ENCODE measurements at places on chromosomes 11 and 22.

DNA sequence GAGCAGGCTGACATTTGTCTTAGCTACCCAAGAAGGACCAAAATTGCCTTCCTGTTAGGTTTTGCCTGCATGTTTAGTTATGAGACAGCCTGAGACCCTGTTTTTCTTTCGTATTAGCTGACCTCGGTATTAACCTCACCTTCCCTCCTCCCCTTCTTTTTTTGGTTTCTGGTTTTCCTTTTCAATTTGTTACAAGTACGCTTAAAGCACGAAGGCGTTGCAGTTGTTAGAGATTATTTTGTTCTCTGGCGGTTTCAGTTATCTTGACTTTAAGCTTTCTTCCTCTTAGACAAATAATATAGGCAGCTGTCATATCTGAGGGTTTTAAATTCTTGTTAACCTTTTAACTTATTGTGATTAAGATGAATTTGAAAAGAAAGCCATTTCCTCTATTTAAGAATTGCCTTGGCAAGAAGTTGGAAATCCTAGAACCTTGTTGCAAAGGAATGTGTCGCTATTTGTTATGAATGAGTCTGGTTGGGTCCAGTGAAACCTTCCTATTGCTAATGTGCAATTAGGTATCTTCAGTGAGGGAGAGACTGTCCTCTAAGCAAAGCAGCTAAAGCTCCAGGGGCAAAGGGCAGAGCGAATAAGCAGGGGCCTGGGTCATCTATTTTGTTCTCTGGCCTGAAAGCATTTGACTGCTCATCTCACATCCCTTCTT, 45.7 kb downstream of the PACS1 start:
- H3K36me3 ChIP-seq, result no peaks in the 10 kb centered on the region
- peaks cover 9% of the 10 kb centered on the region for H3K4me1 ChIP-seq
- H3K4me3 ChIP-seq, result no peak overlapping the region
- no peak overlapping the region for H3K27ac ChIP-seq

- no peaks in the 10 kb centered on the region for H3K4me1 ChIP-seq
- no peak for DNase-seq
- H3K27ac ChIP-seq, result no peak overlapping the region
- no peaks in the 10 kb centered on the region for H3K36me3 ChIP-seq
Observed at GRCh38 chr11:63445720-63446119, 45.2 kb downstream of the PLAAT5 start.

- H3K27ac ChIP-seq, result no peak overlapping the region
- peaks cover 28% of the 10 kb centered on the region for H3K4me1 ChIP-seq
Observed at GRCh38 chr11:112615238-112615637, 346.0 kb upstream of the NCAM1 start.

DNA sequence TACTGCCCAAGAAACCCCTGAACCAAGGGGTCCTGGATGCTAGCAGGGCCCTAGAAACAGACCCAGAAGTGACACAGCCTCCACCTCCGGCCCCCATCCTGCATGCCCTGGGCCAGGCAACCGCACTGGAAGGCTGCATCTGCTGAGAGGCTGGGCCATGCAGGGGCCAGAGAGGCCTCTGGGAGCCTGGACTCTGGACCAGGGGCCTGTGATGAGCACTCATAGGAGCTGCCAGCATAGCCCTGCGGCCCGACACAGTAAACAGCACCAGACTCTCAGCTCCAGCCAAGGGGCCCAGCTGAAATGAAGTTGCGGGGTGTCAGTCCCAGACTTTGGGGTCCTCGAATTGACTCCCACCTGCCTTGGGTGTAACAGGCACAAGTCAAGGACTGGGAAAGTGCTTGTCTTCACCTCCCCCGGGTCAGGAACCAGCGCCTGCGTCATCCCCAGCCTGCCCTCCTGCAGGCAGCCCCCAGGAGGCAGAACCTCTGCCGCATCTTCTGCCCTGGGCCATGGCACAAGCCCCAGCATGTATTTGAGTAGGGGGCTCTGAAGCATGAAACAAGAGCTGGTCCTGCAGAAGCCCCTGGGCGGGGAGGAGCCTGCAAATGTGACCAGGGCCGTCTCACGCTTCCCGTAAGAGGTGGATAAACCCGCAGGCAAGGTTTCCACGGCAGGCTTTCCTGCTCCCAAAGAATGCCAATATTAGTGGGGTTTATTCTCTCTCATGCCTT, 25.2 kb upstream of the CCND1 start:
- no peak overlapping the region for H3K4me3 ChIP-seq
- H3K27ac ChIP-seq, result no peak overlapping the region
- H3K27me3 ChIP-seq, result no peaks in the 10 kb centered on the region
- peaks cover 9% of the 10 kb centered on the region for H3K4me1 ChIP-seq
- no peak for DNase-seq

DNA sequence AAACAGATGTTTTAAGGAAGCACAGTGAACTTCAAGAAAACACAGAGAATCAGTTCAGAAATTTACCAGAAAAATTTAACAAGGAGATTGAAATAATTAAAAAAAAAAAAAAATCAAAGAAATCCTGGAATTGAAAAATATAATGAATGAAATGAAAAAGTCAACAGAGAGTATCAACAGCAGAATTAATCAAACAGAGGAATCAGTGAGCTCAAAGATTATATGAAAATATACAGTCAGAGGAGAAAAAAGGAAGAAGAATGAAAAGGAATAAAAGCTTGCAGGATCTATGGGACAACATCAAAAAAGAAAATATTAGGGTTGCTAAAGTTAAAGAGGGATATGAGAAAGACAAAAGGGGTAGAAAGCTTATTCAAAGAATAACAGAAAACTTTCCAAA, 82.3 kb downstream of the XRRA1 start:
- no peak overlapping the region for H3K27ac ChIP-seq
- no peaks in the 10 kb centered on the region for H3K4me1 ChIP-seq
- no peak for DNase-seq

DNA sequence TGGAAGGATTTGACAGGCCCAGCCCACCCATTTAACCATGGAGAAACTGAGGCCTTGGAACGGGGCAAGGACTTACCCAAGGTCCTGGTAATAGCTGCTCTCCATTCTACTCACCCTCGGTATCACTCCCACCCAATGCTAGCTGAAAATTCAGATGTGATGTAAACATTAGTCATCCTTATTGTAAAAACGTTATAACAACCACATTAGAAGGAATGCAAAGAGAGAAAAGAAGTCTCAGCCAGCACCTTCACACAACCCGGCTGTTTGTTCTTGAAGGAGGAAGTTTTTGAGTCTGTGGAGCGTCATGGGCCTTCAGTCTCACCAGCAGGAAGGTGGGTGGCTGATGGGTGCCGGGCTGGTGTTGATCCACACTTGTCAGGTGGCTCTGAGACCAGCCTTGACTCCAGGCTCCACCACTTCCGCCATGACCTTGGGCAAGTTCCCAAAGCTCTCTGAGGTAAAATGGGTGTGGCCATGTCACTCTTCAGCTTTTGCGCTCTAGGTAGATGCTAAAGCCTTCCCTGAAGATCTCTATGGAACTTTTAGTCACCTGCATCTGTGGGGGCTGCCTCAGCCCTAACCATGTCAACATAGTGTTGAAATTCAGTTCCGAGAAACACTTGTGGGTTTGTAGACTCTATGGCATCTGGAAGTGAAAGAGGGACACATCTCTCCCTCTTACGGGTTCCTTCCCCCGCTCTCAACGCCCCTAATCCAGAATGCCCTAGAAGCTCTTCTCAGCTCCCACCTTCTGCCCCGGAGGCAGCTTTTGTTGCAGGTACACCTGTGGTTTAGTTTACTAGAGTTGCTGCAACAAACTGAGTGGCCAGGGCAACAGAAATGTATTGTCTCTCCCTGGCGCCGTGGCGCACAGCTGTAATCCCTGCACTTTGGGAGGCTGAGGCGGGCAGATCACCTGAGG, 14.8 kb downstream of the CD6 start:
- DNase-seq, result no peak
- H3K4me3 ChIP-seq, result no peak overlapping the region
- no peaks in the 10 kb centered on the region for H3K4me1 ChIP-seq

- no peaks in the 10 kb centered on the region for H3K27me3 ChIP-seq
- H3K4me1 ChIP-seq, result peaks cover 1% of the 10 kb centered on the region
- H3K36me3 ChIP-seq, result peaks cover 3% of the 10 kb centered on the region
- no peak overlapping the region for H3K4me3 ChIP-seq
- no peak for DNase-seq
Observed at GRCh38 chr11:12502046-12502445, 124.7 kb downstream of the PARVA start.

DNA sequence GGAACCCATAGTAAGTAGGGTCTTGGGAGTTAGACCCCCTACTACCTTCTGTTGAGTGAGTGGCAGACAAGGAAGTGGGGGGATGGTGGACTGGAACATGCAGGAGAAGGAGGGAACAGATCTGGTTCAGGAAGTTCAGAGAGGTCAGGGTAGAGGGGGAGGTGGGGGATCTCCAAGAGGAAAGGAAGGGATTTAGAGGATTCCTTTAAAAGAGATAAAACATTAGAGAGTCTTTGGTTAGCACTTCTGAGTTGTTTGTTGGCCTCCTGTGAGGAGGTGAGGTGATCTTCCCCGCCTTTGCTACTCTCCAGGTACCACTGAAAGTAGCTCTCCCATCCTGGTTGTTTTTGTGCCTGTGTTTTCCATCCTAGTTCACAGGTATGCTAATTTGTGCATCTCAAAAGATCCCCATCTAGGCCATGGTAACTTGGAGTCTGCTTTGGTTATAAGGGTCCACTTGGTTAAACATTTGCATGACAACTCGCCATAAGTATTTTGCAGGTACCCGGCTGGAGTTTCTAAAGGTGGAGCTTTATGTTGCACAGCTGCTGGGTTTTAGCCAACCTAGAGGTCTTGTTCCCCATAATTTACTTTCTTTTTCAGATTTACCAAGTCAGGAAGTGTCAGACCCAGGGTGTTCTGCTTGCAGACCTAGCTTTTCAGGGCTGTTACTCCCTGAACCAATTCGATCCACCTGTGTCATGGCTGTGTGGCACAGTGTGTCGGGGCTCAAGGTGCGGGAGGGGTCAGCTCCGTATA, 79.3 kb upstream of the SORL1 start:
- no peak overlapping the region for H3K27ac ChIP-seq
- H3K36me3 ChIP-seq, result no peaks in the 10 kb centered on the region
- H3K4me3 ChIP-seq, result no peak overlapping the region
- H3K4me1 ChIP-seq, result no peaks in the 10 kb centered on the region
- H3K27me3 ChIP-seq, result no peaks in the 10 kb centered on the region
- DNase-seq, result no peak

- H3K27ac ChIP-seq, result peak overlapping the region; percentile 89
- H3K36me3 ChIP-seq, result peaks cover 28% of the 10 kb centered on the region
- H3K4me3 ChIP-seq, result peak overlapping the region; percentile 97
- H3K4me1 ChIP-seq, result peaks cover 48% of the 10 kb centered on the region
- no peak for DNase-seq
Observed at GRCh38 chr11:45918331-45918941, 759 bp upstream of the PEX16 start.

- no peaks in the 10 kb centered on the region for H3K4me1 ChIP-seq
- H3K36me3 ChIP-seq, result no peaks in the 10 kb centered on the region
- H3K27ac ChIP-seq, result no peak overlapping the region
Observed at GRCh38 chr11:85699957-85700741, 14.2 kb upstream of the CCDC89 start.

- H3K4me3 ChIP-seq, result no peak overlapping the region
- no peaks in the 10 kb centered on the region for H3K27me3 ChIP-seq
- no peak for DNase-seq
- no peaks in the 10 kb centered on the region for H3K4me1 ChIP-seq
- no peaks in the 10 kb centered on the region for H3K36me3 ChIP-seq
Observed at GRCh38 chr11:101993172-101993571, 54.1 kb upstream of the CFAP300 start.

GRCh38 chr22:24521791-24522245, 26.7 kb downstream of the UPB1 start:
- no peaks in the 10 kb centered on the region for H3K36me3 ChIP-seq
- H3K27ac ChIP-seq, result no peak overlapping the region
- peak; percentile 64 for DNase-seq
- H3K4me3 ChIP-seq, result no peak overlapping the region
- peaks cover 37% of the 10 kb centered on the region for H3K4me1 ChIP-seq

DNA sequence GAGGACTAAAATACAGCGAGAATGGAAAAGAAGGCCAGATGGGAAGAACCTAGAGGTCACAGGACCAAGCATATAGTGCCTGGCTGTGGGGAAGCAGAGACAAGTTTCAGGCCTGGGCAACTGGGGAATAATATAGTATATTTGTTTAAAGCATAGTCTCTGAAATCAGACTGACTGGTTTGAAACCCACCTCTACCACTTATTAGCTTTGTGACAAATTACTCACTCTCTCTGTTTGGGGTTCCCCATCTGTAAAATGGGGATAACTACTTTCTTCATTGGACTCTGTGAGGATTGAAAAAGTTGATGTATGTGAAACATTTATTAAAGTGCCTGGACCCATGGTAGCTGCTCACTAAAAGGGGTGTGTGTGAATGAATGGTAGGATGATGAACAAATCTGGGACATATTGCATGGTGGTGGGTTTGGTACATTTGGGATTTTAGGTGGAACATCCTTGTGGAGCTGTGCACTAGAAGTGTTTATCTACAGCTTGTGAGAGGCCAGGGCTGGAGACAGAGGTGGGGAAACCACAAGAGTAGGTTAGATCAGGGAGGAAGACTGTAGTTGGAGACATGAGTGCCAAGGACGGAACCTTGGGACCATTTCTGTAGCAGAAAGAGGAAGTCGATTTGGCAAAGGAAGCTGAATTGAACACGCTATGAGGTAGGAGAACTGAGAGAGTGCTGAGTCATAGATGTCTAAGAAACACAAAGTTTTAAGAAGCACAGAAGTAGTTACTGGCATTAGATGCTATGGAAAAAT, 52.6 kb downstream of the SWAP70 start:
- no peak overlapping the region for H3K27ac ChIP-seq
- DNase-seq, result no peak
- no peaks in the 10 kb centered on the region for H3K36me3 ChIP-seq
- no peak overlapping the region for H3K4me3 ChIP-seq
- peaks cover 5% of the 10 kb centered on the region for H3K4me1 ChIP-seq

- no peak for DNase-seq
- no peaks in the 10 kb centered on the region for H3K36me3 ChIP-seq
- H3K27me3 ChIP-seq, result no peaks in the 10 kb centered on the region
- no peaks in the 10 kb centered on the region for H3K4me1 ChIP-seq
Observed at GRCh38 chr11:8586184-8586583, 7.8 kb downstream of the STK33 start.

GRCh38 chr22:39928536-39929520, 27.9 kb downstream of the GRAP2 start:
- H3K4me3 ChIP-seq, result no peak overlapping the region
- DNase-seq, result no peak
- H3K36me3 ChIP-seq, result no peaks in the 10 kb centered on the region
- no peak overlapping the region for H3K27ac ChIP-seq
- H3K27me3 ChIP-seq, result no peaks in the 10 kb centered on the region

DNA sequence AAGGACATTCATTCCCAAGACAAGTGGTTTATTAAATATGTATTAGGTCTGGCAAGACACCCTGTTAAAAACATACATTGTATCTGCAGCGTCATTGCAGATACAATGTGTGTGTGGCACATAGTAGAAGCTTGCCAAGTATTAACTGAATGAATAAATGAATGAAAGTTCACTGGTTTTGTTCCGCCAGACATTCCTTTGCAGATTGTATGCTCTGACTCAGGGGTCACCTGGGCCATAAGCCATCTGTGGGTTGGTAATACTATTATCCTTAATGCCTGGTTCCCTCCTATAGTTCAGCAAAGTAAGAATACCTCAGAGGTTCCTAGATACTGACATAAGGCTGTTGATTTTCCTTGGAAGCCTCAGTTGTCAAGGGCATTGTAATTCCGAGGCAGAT, 377.3 kb upstream of the CCDC90B start:
- H3K27me3 ChIP-seq, result no peaks in the 10 kb centered on the region
- no peaks in the 10 kb centered on the region for H3K36me3 ChIP-seq
- no peak for DNase-seq
